ENCODE measurements at places on chromosomes 5 and 9.
A peak's percentile ranks its signal among the peaks of the same experiment; 100 is the strongest.

- DNase-seq = peak; percentile 65
These were observed 79.5 kb upstream of the HTR4 start for GRCh38 chr5:148733601-148734438.

GRCh38 chr5:90709323-90710155 is 150.9 kb downstream of the ADGRV1 start:
- peak; percentile 47 for DNase-seq

GRCh38 chr9:8680157-8680556 is 880.6 kb upstream of the DMAC1 start:
- no peak for DNase-seq

DNA sequence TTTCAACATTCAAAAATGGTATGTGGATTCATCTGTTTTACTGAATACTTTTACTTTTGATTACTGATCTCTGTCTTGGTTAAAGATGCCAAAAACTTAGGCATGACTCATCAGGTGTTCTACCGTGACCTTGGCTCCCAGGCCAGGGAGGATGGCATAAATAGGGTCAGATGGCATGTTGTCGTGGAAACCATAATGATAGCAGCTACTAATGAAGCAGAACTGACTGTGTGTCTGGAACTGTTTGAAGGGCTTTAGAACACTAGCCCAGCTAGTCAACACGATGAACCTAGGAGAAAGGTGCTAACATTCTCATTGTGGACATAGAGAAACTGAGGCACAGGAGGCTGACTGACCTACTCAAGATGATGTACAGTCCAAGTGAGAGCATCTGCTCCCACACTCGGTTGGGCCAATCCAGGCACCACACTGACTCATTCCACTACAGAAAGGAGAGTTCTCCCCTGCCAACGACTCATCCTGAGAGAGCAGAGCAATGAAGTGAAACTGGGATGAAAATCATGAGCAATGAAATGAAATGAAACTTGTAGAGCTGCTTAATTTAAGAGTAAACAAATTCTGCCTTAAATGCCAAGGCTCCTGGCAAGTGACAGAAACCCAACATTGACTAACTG is 116.0 kb downstream of the TENT4A start:
- peak; percentile 7 for DNase-seq

- no peak for DNase-seq
These were observed 34.5 kb downstream of the MACIR start for GRCh38 chr5:103293099-103293498.

DNA sequence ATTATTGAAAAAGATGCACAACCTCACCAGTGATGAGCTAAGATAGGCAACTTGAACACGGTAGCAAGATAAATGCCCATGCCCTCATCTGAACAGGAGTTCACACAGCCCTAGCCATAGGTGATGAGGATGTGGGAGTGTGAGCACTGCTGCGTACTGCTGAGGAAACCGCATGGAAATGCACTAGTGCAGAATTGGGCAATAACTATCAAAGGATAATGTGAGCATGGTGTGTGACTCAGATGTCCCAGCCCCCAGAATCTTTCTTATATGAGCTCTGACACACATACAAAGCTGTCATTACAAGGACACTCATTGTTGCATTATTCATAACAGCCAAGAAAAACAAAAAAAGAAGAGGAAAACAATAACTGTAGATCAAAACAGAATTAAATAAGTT is 521.2 kb downstream of the IRX1 start:
- peak; percentile 25 for DNase-seq

DNA sequence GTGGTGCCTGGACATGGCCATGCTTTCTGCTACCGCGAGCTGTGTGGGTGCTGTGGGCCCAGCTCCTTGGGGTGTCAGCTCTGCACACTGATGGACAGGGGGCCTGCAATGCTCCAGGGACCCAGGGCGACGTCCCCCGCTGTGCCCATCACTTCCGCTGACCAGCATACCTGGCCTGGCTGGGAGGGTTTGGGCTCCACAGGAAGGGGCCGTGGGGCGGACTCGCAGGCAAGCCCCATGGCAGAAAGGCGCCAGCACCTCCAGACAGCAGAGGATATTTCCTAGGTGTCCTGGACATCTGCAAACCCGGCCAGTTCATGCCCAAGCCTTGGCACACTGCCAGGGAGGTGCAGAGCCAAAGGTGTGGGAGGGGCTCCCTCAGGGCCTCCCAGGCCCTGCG is 295.8 kb upstream of the IRX4 start:
- no peak for DNase-seq

DNA sequence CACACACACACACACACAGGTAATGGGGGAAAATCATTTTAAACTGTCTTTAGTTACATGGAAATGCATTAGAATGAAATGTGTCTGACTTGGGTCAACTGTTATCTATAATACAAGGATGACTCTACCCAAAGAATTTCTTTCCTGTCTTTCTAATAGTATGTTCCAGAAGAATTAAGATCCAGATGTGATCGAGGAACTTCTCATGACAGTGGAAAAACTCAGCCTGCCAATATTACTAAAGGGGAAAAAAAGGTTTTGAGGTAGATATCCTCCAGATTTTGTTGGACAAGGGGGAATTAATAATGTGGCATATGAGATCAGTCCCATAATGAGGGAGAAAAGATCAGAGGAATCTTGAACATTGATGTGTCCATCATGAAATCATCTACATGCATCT is 190.6 kb upstream of the MAP3K1 start:
- no peak for DNase-seq

GRCh38 chr5:81244451-81244850 is 11.3 kb downstream of the CKMT2 start:
- no peak for DNase-seq

DNA sequence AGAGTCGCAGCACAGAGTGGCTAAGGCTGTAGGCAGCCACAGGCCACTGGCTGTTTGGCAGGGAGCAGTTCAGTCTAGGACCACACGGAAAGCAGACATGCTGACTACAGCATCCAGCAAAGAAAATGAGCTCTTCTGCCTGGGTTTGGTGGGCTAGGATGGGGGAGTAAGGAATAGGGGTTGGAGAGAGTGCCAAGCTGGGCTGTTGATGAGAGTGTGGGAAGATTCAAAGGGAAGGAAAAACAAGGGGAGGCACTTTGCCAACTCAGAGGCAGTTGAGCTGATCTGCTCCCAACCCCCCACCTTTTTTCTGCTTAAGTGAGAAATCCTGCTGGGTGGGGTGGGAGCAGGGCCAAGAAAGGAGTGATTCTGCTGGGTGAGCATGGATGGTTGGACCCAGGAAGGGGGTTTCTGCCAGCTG is 35.9 kb downstream of the SVEP1 start:
- DNase-seq = no peak

GRCh38 chr5:108432024-108432423 is 50.1 kb upstream of the FBXL17 start:
- DNase-seq = peak; percentile 31

- peak; percentile 61 for DNase-seq
These were observed 1.5 kb downstream of the AFF4 start for GRCh38 chr5:132961887-132962286.

DNA sequence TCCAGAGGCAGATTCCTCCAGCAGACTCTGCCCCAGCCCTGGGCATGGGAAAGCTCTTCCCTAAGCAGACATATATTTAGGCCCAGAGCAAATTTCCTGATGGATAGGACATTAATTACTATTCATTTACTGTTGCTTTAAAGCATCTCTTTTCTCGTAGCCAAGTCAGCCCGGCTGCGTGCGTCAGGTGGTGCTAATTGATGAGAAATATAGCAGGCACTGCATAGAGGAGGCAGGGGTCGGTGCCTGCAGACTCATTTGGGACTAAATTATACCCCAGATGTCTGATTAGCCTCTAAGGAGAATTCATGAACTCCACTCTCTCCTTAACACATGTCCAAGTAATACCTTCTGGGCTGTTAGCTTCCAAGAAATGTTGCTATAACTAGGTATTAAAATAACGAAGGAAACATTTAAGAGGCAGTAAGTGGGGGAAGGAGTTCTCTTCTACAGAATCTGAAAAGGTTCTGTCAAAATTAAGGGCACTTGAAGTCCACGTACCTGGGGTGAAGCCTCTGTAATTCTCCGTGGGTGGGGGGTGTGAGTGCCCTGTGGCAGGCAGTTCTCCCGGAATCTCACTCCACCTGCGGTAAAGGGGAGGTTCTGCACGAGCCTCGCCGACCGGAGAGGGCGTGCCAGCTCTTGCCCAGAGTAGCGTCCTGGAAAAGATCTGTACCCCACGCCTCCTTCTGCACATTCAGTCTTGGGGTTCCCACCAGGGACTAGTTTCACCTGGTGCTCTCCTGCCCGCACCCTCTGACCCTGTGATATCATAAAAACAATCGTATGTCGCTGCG is 115.9 kb upstream of the FCN2 start:
- DNase-seq = no peak

GRCh38 chr5:78419396-78419795 is 59.0 kb downstream of the SCAMP1 start:
- no peak for DNase-seq

GRCh38 chr9:120505186-120505585 is 74.8 kb downstream of the CDK5RAP2 start:
- no peak for DNase-seq

GRCh38 chr5:60370508-60370907 is 329.5 kb downstream of the DEPDC1B start:
- no peak for DNase-seq

DNA sequence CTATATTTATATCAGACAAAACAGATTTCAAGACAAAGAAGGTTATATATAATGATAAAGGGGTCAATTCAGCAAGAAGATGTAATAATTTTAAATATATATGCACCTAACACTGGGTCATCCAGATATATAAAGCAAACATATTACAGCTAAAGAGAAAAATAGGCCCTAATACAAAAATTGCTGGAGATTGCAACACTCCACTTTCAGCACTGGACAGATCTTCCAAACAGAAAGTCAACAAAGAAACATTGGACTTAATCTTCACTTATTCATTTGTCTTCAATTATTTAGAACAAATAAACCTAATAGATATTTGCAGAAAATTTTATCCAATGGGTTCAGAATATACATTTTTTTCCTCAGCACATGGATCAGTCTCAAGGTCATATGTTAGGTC is 45.8 kb downstream of the MEIKIN start:
- no peak for DNase-seq

GRCh38 chr5:36877667-36878391 is 1.3 kb downstream of the NIPBL start:
- DNase-seq = peak; percentile 79

GRCh38 chr5:73791389-73791788 is 165.4 kb downstream of the ARHGEF28 start:
- no peak for DNase-seq

DNA sequence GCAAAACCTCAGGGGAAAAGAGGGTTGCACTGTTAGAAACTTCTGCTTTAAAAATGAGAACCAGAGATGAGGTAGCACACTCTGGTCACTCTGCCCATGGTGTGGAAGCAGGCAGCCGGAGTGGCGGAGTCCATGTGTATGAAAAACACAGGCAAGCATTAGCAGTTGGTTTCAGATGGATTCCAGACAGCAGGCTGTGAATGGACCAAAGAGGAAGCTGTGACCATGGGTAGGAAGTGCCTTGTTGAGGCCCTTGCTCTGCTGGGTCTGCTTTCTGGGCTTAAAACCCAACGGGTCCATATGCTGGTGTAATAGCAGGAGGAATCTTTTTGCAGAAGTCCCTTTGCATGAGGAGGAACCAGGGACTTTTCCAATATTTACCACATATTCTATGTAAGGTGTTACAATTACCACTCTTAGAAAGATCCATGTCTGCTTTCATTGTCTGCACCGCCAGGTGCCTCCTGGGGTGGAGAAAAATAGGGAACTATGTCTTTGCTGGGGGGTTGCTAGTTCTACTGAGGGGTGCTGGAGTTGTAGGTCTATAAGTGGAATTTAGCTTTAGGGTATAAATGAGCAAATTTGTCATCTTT is 77.0 kb downstream of the ANKRD55 start:
- DNase-seq = no peak

DNA sequence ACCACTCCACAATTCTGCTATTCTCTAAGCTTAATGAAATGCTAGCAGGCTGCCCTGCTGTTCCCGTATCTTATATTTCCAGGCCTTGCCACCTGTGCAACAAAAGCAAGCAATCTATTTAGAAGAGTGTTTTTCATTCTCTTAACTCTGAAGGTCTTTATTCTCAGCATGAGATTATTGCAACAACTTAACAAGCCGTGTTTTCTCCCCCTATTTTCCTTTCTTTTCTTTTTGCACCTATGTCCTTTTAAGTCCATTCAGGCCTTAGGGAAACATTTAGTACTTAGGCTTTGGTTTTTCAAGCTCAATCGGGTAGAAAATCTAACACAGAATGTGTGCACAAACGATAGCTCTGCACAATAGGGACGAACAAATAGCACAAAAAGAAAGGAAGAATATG is 89.6 kb upstream of the DMRTA1 start:
- no peak for DNase-seq

DNA sequence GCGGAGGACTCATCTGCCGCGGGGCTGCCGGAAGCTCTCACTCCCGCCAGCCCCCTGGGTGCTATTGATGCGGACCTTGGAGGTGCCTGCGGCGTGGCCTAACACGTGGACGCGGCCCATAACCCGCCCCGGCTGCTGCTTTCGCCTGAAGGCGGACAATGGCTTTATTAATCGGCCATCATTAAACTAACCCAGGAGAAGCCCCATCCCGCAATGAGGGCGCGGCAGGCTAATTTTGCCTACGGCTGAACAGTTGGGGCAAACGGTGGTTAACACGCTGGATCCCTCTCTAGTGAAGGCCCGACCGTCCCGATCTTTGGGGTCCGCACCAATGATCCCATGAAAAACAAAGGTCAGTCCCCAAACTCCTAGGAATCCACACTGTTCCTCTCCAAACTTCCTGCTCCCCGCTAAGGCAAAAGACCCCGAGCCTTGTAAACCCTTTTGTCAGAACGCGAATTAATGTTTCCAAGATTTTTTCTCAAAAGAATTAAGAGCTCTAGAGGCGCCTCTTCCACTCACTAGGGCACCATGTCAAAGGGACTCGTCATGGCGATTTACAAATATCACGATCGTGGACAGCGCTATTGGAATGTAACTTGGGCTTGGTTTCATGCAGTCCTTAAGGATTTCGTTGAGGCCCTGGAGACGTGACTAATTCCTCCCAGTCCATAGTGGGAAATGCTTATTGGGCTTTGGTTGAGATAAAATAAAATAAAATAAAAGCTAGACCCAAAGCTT is 193.1 kb downstream of the MEF2C start:
- no peak for DNase-seq

DNA sequence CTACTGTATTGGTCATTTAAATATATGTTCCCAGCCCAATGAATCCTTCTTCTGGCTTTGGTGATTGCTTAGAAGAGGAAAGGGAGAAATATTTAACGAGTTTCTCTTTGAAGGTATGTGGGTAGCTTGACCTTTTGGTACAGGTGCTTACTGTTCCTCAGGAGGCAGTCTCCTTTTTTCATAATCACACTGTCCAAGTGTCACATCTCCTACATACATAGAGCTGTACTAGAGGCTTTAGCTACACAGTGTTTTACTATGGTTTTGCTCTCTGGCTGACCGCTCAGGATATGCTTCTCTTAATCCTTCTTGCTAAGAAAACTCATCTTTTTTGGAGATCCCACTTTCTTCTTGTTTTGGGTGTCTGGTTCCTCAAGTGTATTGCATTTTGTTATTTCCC is 6.9 kb downstream of the ERBIN start:
- no peak for DNase-seq

Data from bronchial epithelial cell (primary cell).